ENCODE measurements at places on chromosomes 6 and 20.

DNA sequence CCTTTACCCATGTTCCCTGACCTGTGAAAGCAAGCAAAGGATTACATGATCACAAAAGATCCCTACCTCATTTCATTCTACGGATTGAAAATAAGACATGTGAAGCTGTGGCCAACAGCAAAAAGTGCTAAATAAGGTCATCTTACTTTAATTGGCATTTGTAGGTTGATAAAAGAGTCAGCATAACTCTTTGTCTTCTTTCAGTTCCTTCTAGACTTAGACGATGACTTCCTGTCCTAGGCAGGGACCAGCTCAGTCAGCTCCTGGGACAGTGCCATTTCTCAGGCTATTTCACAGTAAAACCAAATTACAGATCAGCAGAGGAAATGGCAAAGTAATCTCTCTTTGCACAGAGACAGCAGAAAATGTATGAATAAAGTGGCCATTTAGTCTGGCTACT, 480.7 kb downstream of the RFPL4B start:
- no peak for DNase-seq

DNA sequence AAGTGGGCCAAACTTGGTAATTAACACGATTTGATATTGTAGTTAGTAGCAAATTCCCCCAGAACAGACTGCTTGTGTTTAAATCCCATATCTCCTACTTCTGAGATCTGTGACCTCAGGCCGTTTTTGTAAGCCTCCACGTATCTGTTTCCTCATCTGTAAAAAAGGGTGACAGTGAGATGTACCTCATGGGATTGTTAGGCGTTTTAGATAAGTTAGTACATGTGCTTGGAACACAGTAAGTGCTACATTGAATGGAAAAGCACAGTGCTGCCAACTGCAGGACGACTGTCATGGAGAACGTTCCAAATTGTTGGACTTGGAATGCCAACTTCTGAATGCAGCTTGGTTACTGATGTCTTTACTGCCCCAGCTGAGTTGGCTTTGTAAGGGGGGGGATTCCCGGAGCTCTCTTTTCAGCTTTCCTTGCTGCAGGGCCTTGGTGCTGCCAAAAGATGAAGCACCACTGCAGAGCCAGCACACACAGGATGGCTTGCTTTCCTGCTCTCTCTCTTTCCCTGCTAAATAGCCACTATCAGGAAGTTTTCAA, 108.6 kb downstream of the OPN5 start:
- no peak for DNase-seq

DNA sequence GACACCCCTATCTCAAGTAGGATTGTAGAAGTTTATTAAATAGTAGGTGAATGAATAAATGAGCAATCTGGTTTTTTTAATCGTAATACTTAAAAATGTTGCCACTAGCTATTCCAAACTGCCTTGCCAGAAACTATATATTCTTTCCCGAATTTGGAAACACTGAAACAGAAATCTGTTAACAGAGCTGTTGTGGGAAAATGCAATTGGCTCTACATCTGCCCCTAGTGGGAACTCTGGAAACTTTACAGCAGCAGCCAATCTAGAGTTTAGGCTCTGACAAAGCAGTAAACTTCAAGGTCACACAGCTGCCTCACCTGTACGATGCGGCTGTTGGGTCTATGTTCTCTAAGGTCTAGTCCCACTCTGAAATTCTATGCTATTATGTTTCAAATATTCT, 41.7 kb downstream of the SYNE1 start:
- no peak for DNase-seq

DNA sequence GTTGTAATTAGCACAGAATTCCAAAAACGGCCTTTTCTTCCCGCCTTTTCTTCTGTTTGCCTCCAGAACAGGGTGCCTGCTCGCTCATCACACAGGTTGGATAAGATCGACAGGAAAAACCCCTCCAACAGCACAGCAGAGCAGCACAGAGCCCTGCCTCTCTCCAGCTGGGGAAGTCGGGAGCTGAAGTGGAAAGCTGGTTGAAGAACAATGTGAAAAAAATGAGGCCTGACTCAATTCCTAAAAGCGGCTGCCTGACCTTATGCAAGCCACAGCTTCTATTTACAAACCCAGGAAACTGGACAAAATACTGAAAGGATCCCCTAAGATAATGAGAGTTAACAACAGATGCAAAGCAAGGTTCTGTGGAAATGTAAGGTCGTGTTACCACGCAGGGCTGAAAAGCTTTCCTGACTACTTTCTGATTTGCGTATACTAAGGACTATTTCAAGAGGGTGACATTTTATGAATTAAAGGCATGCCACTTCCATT, 116.9 kb downstream of the TTLL2 start:
- no peak for DNase-seq

All from CD8-positive, alpha-beta T cell (primary cell).